ENCODE measurements at places on chromosomes 3 and 15.

DNA sequence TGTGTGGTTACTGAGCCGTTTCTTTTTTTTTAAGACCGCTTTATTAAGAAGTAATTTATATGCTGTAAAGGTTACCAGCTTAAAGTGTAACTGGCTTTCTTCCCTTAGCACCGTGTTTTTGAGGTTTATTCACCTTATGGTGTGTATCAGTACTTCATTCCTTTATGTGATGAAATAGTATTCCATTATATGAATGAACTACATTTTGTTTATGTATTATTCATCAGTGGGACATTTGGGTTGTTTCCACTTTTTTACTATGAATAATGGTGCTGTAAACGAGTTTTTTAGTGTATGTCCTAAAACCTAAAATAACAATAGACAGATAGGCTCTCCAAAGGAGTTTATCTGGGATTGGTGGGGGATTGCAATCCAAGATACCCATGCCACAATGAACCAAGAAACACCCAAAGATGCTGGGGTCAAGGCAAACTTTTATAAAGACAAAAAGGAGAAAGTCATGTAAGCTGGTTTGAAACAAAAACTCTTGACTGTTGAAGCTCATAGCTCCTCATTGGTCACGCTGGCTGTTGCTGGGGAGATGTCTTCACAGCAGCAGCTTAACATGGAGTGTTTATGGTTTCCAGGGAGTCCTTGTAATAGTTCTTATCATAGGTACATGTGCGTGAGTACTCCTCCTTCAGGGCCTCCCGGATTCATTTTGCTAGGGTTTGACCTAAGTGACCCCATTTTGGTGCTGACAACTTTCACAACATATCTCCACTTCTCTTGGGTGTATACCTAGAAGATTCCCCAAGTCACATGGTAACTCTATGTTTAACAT, 16.0 kb downstream of the TM2D3 start:
- no peak for DNase-seq

GRCh38 chr3:65619888-65620287, 418.8 kb downstream of the MAGI1 start:
- DNase-seq: no peak

DNA sequence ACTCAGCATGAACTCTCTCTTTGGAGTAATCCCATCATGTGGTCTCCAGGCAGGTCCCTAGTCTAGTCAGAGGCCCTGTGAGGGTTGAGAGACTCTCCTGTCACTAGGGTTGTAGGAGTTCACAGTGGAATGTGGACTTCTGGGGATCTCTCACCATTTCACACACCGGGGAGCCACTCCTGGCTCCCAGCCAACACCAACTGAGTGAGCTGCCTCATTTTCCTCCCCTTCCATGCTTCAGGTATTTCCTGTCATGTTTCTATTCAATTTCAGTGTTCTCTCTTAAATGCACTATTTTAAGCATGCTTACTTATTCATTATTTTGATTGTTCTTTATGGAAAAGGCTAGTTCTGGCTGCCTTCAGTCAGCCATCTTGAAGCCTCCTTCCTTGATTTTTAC, 467.5 kb upstream of the ARL6 start:
- no peak for DNase-seq

- no peak for DNase-seq
Observed at GRCh38 chr3:47991341-47991740, 24.9 kb downstream of the MAP4 start.

- DNase-seq: no peak
Observed at GRCh38 chr15:90401495-90401894, 13.5 kb downstream of the IQGAP1 start.

- DNase-seq: no peak
Observed at GRCh38 chr3:35393901-35394799, 245.2 kb upstream of the ARPP21 start.

All from activated T-cell treated with anti-CD3 and anti-CD28 coated beads for 1 hour (primary cell).